Hindlimb muscle (tissue), 1 donor: ENCODE measurements at places on chromosomes 6 and 20. TPM values are rescaled to one million over a fixed set of nuclear protein-coding genes. Genes with fewer than 3 reads are reported as not detected.

Gene TRIM31
- polyA plus RNA-seq: not detected

Gene TRIM40
- not detected for polyA plus RNA-seq

Gene MAS1
- 0.25 TPM for polyA plus RNA-seq

Gene MAPK13
- 6.8 TPM for polyA plus RNA-seq

Gene FAM184A
- polyA plus RNA-seq: 10.2 TPM

Gene ANKRD66
- polyA plus RNA-seq: 0.61 TPM

Gene SDC4
- 7.2 TPM for polyA plus RNA-seq

Gene NNAT
- polyA plus RNA-seq: 824 TPM
